Gastrocnemius medialis (tissue), 4 donors: ENCODE measurements at places on chromosomes 7 and 10. TPM values are rescaled to one million over a fixed set of nuclear protein-coding genes. Genes with fewer than 3 reads are reported as not detected.

The ASZ1 gene
- not detected for total RNA-seq

The CDCA7L gene
- 1.2 TPM for total RNA-seq

The SEMA3A gene
- total RNA-seq: 0.07 TPM

The CADPS2 gene
- 3.0 TPM for total RNA-seq

The CYP2E1 gene
- 14.0 TPM for total RNA-seq

The CACNB2 gene
- total RNA-seq: 0.18 TPM

The DNAH11 gene
- total RNA-seq: 0.10 TPM

The VENTX gene
- 0.13 TPM for total RNA-seq

The CACNA2D1 gene
- total RNA-seq: 83.9 TPM

The TAS2R3 gene
- not detected for total RNA-seq
